ENCODE measurements at places on chromosomes 13 and 19. TPM values are rescaled to one million over a fixed set of nuclear protein-coding genes. Genes with fewer than 3 reads are reported as not detected.

- DNase-seq = peak; percentile 28
Observed at GRCh38 chr19:17205237-17206140, 9.7 kb upstream of the USE1 start.

SLC1A5 gene
- polyA plus RNA-seq = 34.3 TPM

GRCh38 chr13:49517461-49517860, 21.7 kb downstream of the PHF11 start:
- no peak for DNase-seq

ZSCAN5B gene
- polyA plus RNA-seq = 0.13 TPM

TPRX1 gene
- polyA plus RNA-seq = not detected

GRCh38 chr13:100940658-100941057, 266.1 kb upstream of the TMTC4 start:
- DNase-seq = no peak

GRCh38 chr19:31639306-31639705, 290.1 kb upstream of the TSHZ3 start:
- no peak for DNase-seq

DNA sequence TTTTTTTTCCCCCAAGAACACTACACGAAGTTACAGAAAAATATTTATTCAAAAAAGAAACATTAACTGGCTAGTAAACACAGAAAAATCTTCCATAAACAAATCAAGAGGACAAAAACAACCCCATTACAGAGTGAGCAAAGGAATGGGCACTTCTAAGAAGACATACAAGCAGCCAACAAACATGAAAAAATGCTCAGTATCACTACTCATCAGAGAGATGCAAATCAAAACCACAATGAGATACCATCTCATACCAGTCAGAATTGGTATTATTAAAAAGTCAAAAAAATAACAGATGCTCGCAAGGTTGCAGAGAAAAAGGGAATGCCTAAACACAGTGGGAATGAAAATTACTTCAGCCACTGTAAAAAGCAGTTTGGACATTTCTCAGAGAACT, 131.7 kb downstream of the UGGT2 start:
- DNase-seq = no peak
